Upper lobe of left lung (tissue), 6 donors: ENCODE measurements at places on chromosomes 12 and 14. TPM values are rescaled to one million over a fixed set of nuclear protein-coding genes. Genes with fewer than 3 reads are reported as not detected.

GRCh38 chr12:71007781-71008404 lies 87.4 kb upstream of the PTPRR start:
- no peaks in the 10 kb centered on the region for H3K36me3 ChIP-seq
- H3K27me3 ChIP-seq: no peaks in the 10 kb centered on the region
- no peak overlapping the region for H3K27ac ChIP-seq
- no peak overlapping the region for H3K4me3 ChIP-seq

GRCh38 chr14:104701383-104702076 lies 12.1 kb downstream of the INF2 start:
- H3K4me3 ChIP-seq: no peak overlapping the region
- peaks cover 38% of the 10 kb centered on the region for H3K36me3 ChIP-seq
- DNase-seq: no peak
- no peak overlapping the region for H3K27ac ChIP-seq
- H3K4me1 ChIP-seq: peaks cover 36% of the 10 kb centered on the region

DNA sequence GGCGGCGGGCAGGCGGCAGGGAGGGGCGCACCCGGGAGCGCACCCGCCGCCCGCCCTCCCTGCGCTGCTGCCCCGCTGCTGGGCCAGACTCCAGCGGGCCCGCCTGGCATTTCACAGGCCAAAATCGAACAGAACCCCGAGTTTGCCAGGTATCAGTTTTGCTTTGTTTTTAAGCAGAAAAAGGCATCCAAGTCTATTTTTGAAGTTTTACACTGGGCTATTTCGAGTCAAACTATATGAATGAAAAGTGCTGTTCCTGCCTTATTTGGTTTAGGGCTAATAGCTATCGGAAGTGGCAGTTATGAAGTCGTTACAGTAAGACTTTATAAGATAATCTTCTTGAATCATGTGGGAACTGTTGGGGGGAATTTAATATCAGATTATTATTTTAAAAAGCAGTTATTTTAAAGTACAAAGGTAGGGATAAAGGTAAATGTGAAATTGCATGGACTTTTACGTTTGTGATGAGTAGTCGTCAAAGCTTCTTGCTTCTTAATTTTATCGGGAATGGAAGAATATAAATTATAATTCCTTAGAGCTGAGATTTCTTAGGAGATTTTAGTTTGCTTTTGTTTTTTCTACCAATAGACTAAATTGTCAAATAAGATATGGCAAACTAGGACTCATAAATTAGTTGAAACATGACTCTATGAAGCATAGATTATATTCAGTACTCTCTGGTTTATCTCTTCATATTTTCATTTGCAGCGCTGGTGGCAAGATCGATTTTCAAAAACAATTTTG lies 1.1 kb downstream of the MSRB3 start:
- DNase-seq: no peak
- H3K4me3 ChIP-seq: peak overlapping the region; percentile 69
- H3K36me3 ChIP-seq: no peaks in the 10 kb centered on the region
- H3K27me3 ChIP-seq: no peaks in the 10 kb centered on the region

DNA sequence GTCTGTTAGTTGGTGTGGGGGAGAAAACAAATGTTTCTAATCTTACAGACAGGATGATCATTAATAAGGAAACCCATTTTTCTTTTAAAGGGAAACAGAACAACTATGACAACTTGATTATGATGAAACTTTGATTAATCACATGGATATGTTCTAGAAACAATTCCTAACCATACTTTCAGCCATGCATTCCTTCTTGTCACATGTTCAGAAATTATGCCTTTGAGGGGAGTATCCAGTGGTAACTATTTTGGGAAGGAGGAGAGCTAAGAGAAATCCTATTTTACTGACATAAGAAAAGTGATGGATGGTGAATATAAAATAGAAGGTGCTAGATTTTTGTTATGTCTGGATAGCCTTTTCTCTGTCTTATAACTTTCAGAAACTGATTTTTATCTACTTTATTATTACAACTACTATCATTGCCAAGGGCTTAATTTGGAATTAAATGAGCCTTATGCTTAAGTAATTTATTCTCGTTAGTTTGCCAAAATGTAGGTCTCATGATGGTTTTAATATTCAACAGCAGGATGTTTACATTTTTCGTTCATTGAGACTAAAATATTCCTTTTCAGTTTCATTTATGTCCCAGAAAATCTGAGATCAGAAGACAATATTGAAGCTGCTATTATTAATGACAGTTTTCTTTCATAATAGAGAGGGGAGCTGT lies 200.1 kb downstream of the TMTC2 start:
- H3K27me3 ChIP-seq: no peaks in the 10 kb centered on the region
- DNase-seq: no peak
- H3K36me3 ChIP-seq: no peaks in the 10 kb centered on the region
- H3K27ac ChIP-seq: no peak overlapping the region
- H3K4me3 ChIP-seq: no peak overlapping the region
- H3K4me1 ChIP-seq: no peaks in the 10 kb centered on the region

DNA sequence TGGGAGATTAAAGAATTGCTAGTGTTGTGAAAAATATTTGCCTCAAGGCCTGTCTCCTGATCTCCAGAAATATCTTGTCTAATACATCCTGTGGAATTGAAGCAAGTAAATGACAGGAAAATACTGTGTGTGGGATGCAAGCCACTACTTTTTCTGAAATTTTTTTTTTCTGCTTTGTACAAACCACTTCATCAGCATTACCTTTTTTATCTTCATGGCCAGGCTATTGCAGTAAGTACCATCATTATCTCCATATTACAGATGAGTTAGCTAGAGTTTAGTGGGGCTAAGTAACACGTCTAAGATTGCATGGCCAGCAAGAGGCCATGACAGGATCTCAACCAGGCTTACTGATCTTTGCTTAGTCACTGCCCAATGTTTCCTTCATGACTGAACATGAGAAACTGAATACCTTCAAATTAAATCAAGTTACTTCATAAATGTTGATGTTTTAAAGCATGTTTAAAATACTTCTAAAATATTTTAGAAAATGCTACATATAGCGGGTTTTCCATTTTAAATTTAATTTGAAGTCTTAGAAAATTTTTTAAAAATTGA lies 273.7 kb downstream of the SLC6A15 start:
- DNase-seq: no peak
- H3K27ac ChIP-seq: no peak overlapping the region
- H3K27me3 ChIP-seq: no peaks in the 10 kb centered on the region
- no peak overlapping the region for H3K4me3 ChIP-seq
- H3K36me3 ChIP-seq: no peaks in the 10 kb centered on the region

GRCh38 chr14:86989285-86989684 lies 1003.7 kb downstream of the GALC start:
- no peaks in the 10 kb centered on the region for H3K4me1 ChIP-seq
- no peaks in the 10 kb centered on the region for H3K36me3 ChIP-seq
- no peaks in the 10 kb centered on the region for H3K27me3 ChIP-seq

DNA sequence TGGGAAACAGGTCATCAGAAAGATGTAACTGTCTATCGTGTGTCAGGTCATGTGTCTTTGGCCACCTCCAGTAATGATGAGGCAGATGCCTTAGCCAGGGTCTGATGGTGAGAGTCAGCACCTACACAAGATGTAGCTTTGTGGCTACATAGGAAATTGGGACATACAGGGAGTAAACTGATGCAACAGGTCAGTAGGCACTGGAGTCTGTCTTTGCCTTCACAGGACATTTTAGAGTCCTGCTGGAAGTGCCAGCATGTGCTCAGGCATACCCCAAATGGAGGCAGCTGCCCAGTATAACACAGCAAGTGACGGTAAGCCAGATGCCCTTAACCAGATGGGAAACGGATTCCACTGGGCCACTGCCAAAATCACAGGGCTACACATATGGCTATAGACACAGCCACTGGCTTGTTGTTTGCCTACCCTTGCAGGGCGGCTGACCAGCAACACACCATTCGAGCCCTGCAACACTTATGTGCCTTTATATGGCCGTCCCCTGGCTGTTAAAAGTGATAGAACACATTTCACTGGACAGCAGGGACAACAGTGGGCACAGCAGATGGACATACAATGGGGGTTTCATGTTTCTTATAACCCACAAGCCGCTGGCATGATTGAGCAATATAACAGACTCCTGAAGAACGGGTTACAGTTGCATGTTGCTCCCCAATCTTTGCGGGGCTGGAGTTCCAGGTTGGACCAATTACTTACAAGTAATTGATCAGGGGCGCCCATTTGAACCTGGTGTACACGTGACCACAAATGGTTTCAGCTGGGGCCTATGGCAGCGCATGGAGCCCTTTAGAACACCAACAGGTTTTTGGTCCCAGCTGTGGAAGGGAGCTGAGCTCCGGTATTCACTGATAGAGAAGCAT lies 12.9 kb upstream of the RNASE12 start:
- no peaks in the 10 kb centered on the region for H3K4me1 ChIP-seq
- H3K27ac ChIP-seq: no peak overlapping the region
- H3K36me3 ChIP-seq: no peaks in the 10 kb centered on the region
- no peaks in the 10 kb centered on the region for H3K27me3 ChIP-seq

DNA sequence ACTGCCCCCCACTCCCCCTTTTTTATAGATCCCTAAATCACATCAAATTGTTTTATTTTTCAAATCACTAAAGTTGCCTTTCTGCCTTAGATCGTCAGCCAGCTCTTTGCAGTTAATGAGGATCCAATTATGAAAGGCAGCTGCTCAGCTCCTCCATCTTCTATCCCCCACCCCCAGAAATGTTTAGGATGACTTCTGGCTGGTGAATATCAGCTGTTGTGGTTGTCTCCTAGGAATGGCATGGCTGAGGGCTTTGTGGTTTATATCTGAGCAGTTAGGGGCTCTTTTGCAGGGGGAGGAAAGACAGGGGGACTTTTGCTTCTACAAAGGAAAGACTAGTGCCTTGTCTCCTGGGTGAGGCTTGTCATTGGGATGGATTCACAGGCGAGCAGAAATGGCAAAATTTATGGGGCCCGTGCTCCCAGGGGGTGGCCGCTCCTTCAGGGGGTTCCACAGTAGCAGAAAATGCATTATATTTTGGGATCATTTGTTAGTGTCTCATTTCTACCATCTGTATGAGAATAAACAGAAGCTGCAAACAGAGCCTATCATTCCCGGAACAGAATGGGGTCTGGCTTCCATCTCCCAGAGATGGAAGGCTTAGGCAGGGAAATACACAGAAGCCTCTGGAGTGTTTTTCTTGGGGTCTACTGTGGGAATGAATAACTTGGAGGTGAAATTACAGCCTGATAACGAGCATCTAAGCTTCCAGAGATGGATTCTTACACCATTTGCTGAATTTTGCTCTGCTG lies 6.5 kb downstream of the JDP2 start:
- no peak overlapping the region for H3K27ac ChIP-seq
- DNase-seq: no peak
- H3K4me1 ChIP-seq: peaks cover 56% of the 10 kb centered on the region
- peaks cover 5% of the 10 kb centered on the region for H3K36me3 ChIP-seq

The IL23A gene
- not detected for total RNA-seq

The APEX1 gene
- total RNA-seq: 81.5 TPM

The EXOC3L4 gene
- 2.7 TPM for total RNA-seq

The CCNT1 gene
- 11.9 TPM for total RNA-seq
